HAP-1 (cell line): ENCODE measurements at places on chromosomes 6 and 20.
A peak's percentile ranks its signal among the peaks of the same experiment; 100 is the strongest.

DNA sequence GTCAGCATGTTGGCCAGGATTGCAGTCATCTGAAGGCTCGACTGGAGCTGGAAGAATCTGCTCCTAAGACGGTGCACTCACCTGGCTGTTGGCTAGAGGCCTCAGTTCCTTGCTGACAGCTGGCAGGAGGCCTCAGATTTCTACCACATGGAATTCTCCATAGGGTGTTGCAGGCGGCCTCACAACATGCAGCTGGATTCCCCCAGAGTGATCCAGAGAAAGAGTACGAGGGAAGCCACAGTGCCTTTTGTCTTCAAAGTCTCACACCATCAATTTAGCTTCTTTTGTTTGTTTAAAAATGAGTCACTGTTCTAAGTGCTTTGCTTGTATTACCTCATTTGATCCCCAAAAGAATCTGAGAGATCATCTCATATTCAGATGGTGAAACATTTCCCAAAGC lies 65.5 kb upstream of the FYN start:
- no peak for DNase-seq

DNA sequence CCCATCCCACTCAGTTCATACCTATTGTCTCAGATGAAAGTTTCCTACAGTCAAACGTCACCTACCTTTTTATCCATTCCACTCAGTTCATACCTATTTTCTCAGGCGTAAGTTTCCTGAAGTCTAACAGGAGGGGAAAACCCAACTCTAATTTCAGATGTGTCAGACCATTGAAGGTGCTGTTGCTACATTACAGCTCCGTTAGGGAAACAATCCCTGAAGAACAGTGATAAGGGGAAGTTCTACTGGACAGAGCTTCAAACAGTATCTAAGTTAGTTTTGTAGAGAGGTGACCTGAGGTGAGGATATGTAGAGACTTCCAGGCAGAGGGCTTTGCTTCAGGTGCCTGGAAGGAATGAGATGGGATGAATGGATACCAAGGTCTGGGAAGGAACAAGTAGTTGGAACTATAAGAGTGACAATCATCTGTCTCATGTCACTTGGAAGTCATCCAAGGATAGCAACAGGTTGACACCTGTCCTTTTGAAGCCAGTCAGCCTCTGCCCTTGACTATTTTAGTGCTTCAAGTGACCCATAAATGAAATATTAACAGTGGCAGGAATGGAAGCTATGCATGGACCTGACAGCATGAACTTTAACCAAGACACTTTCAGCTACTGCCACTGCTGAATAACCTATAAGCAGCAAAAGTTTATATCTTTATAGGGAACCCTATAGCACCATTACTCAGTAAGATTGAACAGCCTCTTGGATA lies 191.6 kb upstream of the MOCS1 start:
- no peak for DNase-seq

GRCh38 chr20:50089140-50089786 lies 23.7 kb downstream of the UBE2V1 start:
- no peak for DNase-seq

DNA sequence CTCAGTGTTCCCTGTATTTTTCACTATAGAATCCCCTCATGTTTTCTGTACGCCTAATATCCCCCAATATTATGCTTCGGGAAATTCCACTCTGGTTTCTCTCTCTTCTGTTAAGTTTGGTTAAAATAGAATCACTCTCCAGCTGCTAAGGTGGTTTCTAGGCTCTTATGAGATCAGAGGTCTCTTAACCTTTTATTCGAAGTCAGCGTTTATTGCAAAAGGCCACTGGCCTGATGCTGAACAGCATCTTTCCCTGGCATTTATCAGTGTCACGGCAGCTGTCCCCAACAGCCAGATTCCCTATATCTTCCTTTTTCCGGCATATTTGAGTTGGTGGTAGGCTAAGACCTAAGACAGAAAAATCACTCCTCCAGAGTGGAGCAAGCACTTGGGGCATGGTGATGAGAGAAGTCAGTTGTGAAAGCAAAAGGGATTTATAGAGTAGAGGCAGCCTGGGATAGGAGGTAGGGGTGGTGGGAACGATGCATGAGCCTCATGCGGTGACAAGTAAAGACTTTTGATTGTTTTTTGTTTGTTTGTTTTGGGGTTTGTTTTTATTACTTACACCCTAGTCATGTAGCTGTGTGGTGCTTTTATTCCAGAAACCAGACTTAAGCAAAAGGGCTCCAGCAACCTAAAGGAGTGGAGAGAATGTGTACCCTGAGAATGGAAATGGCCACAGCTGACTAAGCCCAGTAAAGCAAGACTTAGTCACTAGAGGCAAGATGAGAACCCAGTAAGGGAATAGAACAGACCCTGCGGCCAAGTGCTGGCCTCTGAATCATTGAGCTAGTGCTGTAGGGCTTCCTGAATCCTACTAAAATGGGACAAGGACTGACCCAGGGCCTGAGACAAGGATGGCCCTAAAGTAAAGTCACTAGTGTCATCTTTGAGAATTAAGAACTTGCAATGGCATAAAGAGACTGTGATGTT lies 233.0 kb upstream of the PRND start:
- no peak for DNase-seq

GRCh38 chr6:169416249-169416648 lies 162.6 kb upstream of the THBS2 start:
- DNase-seq, result no peak

- no peak for DNase-seq
Observed at GRCh38 chr20:46739431-46740213, 30.2 kb downstream of the SLC2A10 start.

GRCh38 chr6:98834060-98835031 lies at the start of gene POU3F2:
Gene POU3F2 (plus strand): TSS chr6:98834574. CDS start chr6:98834874, 300 bp downstream.
- peak; percentile 99 for DNase-seq

DNA sequence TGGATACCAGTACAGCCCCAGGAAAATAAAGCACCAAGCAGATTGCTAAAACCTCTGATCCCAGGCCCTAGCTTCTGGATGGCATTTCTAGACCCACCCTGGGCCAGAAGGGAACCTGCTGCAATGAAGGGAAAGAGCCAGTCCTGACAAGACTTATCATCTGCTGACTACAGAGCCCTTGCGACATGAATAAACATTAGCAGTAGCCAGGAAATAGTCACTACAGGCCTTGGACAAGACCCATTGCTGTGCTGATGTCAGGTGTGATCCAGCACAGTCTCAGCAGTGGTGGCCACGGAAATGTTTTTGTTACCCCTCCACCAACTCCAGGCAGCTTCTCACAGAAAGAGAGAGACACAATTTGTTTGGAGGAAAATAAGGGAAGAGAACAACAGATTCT lies 399.3 kb downstream of the HAO1 start:
- no peak for DNase-seq

DNA sequence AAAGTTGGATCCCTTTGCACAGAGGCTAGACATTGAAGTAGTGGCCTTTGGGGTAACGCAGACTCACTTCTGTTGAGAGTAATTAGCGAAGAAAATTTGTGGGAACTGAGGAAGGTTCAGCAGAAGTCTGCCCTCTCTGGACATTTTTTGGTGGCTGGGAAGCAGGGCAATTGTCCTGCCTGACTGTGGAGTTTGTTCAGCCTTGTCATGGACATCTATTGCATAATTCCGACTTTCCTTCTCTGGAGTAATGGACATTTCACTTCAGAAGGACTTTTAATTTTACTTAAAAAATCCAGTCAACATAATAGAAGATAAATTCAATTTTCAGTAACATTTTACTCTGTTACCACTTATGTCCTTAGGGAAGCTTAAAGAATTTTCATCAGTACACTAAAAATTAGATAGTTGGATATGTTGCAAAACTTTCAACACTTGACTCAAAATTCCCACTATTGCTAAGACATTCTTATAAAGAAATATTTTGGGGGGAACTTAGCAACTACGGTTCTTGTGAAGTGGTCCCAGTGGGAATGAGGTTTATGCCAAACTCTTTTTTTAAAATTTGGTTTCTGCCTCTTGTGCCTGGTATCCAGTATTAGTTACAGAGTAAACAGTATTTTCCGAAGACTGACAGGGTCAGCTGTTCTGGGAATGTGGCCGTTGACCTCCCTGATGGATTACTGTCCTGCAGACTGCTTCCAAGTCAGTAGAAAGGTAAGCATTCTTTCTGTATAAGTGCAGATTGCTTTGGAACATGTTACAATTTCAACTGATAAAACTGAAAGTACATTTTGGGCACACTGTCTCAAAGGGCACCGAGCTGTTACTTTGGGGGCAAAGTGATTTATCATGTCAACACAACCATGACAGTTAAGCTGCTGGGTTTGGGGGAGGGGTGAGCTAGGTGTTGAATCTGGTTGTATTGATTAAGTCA lies 100.6 kb upstream of the MLIP start:
- no peak for DNase-seq

GRCh38 chr6:92473056-92473455 lies 946.3 kb downstream of the EPHA7 start:
- no peak for DNase-seq

DNA sequence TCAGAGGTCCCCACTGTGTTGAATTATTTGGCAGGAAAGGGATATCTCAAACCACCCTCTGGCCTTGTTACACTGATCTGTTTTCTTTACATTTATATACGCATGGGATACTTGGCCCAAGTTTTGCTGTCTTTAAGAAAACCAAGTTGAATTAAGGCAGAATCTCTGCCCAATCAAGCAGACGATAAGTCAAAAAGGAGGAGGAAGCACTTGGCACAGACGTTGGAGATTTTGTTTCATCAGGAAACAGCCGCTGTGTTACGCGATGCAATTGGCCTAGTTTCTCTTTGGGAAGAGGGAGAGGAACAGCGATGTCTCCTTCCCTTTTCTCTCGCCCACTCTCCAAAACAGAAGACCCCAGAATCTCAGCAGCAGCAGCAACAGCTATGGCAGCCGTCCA lies 20.2 kb upstream of the NAA20 start:
- DNase-seq, result no peak

DNA sequence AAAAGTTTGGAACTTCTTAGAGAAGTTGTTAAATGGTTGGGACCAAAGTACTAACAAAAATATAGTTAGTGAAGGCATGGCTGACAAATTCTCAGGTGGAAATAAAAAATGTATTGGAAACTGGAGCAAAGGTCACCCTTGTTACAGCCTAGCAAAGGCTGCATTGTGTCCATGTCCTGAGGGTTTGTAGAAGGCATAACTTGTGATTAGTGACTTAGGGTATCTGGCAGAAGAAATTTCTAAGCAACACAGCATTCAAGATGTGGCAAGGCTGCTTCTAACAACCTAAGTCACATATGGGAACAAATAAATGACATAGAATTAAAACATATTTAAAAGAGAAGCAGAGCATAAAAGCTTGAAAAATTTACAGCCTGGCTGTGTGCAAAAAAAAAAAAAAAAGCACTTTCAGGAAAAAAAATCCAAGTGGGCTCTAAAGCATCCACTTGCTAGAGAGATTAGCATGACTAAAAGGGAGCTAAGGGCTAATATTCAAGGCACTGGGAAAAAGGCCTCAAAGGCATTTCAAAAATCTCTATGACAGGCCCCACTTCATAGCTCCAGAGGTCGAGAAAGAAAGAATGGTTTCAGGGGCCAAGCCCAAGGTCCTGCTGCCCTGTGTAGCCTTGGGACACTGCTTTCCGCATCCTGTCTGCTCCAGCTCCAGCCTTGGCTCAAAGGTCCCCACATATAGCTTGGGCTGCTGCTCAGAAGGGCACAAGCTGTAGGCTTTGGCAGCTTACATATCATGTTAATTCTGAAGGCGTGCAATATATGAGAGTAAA lies 453.2 kb upstream of the PTCHD4 start:
- peak; percentile 13 for DNase-seq

- no peak for DNase-seq
Observed at GRCh38 chr6:41470029-41470330, 76.2 kb upstream of the FOXP4 start.

DNA sequence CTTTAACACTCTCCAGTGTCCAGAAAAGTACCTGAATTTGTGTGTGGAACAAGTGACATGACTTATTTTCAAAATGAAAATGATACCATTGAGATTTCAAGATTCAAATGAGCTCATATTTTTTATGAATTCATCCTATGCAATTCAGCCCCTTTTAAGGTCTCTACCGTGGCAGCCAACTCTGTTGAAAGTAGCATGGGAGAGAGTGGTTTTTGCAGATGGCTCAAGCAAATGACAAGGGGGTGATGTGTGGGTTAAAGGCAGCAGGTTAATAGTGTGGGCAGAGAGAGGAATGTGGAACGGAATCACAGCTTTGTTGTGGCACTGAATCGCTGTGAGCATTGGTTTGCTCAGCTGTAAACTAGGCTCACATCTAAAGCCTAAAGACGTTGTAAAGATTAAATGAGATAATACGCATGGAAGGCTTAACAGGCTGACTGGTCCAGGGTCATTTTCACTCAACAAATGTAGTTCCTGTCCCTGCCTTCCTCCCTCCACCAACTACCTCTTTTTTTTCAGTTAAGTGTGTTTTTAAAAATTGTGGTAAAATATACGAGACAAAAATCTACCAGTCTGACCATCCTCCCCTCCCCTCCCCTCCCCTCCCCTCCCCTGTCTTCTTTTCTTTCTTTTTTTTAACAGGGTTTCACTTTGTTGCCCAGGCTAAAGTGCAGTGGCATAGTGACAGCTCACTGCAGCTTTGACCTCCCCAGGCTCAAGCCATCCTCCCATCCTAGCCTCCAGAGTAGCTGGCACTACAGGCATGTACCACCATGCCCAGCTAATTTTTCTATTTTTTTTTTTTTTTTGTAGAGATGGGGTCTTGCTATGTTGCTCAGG lies 114.7 kb upstream of the ZNF217 start:
- no peak for DNase-seq

GRCh38 chr20:62979876-62980373 lies 26.8 kb downstream of the BHLHE23 start:
- DNase-seq, result no peak
